ENCODE measurements at places on chromosomes 2 and 18. TPM values are rescaled to one million over a fixed set of nuclear protein-coding genes. Genes with fewer than 3 reads are reported as not detected.

Gene POTEC
- total RNA-seq = not detected

Gene SLC5A7
- total RNA-seq = not detected

Gene IKZF2
- 49.1 TPM for total RNA-seq

Gene RUFY4
- not detected for total RNA-seq
